Activated T-helper 17 cell treated with anti-CD3 and anti-CD28 coated beads, Interleukin-2, amount 50 U/mL, for 72 hours (primary cell): ENCODE measurements at places on chromosomes 16 and 17.
A peak's percentile ranks its signal among the peaks of the same experiment; 100 is the strongest.

DNA sequence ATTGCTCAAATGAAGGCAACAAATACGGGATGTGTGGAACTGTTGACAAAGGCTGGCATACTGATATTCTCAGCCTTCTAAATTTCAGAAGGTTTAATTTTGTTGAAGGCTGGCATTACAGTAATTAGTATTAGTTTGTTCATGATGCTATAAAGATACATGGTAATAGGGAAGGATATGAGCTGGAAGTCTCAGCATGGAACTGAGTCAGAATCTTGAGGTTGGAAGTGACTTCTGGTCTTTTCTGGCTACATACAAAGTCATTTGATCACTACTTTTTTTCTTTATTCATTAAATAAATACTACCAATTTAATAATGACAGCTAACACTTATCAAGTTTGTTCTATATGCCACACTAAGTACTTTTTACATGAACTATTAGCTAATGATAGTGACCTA is 22.6 kb downstream of the RABEP1 start:
- peak; percentile 34 for ATAC-seq

DNA sequence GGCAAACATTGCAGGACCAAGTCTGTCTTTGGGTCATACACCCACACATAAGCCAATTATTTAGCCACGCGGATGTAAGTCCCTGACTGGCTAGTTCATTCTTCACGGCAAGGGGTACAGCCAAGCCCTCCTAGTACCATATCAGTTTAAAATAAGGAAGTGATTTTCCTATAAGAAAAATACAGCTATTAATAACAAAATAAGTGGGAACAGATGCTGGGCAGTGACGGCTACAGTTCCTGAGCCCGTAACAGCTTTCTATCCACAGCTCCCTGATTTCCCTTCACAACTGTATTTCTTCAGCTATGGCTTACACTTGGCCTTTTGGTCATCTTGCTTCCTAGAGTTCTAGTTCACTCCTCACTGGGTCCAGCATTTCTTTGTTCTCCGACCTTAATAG is 542.4 kb upstream of the C16orf82 start:
- no peak for ATAC-seq

- ATAC-seq: no peak
Observed at GRCh38 chr16:66539623-66540469, 10.1 kb downstream of the TK2 start.

GRCh38 chr17:17893801-17894644 is 57.2 kb upstream of the SREBF1 start:
- no peak for ATAC-seq

DNA sequence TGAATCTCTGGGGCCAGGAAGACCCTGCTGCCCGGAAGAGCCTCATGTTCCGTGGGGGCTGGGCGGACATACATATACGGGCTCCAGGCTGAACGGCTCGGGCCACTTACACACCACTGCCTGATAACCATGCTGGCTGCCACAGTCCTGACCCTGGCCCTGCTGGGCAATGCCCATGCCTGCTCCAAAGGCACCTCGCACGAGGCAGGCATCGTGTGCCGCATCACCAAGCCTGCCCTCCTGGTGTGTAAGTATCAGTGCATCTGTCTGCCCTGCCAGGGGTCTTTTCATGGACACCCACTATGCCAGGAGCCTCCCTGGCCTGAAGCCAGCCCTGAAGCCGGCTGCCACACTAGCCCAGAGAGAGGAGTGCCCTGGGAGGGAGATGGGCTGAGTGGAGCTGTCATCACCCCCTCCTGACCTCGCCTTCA is at the start of gene CETP:
CETP (plus strand) TSS at position 100 of the 431 bp plus-strand sequence; CDS start at position 130, 30 bp downstream.
- ATAC-seq: no peak

DNA sequence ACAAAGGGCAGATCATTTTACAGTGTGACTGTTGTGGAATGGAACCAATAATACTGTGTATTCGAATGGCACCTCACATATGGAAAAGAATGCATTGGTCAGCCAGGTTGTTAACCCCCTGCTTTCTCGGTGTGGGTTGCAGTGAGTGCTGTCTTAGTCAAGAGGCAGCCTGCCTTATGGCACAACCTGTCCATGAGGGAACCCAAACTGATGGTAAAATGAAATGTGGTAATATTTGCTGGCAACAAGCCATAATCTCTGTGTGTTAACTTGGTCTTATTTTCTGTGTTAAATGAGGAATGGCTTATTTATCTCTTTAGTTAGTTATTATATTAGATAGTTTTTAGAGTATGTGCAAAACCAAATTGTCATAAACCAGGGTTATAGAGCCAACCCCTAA is 81.6 kb downstream of the TMC6 start:
- no peak for ATAC-seq

DNA sequence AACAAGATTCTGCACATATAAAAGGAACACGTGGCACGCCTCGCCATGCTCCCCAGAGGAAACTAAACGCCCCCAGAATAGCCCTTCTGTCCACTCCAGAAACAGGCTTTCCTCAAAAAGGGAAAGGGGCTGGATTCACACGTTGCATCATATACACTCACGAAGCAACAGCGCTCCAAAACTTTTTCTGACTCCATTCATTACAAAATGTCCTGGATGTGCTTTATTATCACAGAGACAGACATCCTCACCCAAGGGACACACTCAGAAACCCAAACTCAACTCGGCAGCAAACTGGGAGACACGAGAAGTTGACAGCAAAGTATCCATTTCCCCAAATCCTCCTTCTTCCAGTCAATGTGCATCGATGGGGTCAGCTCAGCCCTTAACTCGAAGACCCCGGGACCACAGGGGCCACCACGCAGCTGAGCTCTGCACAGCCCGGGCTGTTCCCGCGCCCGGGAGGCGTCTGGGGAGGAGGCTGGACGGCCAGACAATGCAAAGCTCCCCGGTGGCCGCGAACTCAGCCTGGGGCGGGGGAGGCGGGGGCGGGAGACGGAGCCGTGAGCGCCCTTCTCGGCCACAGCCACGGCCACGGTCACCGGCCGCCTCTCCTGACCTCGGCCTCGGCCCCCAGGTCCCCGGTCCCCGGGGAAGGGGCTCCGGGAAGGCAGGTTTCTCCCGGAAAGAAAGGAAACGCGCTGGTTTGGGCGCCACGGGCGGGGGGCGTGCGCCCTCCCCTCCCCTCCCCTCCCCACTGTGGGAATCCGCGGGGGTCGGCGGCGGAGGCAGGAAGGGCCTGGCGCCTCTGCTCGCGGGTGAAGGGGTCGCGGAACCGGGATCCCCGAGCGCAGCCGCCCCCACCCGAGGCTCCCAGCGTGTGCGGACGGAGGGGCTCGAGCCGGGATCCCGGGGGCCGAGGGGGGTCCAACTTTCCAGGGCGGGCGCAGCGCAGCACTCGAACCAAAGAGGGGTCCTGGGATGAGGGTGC is 1.2 kb downstream of the NXN start:
- no peak for ATAC-seq

DNA sequence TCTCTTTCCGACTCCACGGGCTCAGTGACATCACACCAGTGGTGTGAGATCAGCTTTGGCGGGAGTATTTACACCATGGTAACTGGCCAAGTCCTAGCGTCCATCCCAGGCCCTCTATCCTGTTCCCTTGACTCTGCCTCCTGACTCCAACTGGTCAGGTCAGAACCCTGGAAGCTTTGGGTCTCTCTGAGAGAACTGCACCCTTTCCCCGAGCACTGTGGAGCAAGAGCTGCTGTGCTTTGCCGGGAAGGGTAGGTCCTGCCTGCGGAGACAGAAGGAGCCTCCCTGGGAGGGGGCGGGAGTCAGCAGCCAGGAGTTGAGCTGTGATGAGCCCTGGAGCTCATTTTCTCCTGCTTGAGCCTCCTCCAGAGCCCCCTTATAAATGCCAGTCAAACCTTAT is 212.1 kb upstream of the TNRC6C start:
- ATAC-seq: no peak

DNA sequence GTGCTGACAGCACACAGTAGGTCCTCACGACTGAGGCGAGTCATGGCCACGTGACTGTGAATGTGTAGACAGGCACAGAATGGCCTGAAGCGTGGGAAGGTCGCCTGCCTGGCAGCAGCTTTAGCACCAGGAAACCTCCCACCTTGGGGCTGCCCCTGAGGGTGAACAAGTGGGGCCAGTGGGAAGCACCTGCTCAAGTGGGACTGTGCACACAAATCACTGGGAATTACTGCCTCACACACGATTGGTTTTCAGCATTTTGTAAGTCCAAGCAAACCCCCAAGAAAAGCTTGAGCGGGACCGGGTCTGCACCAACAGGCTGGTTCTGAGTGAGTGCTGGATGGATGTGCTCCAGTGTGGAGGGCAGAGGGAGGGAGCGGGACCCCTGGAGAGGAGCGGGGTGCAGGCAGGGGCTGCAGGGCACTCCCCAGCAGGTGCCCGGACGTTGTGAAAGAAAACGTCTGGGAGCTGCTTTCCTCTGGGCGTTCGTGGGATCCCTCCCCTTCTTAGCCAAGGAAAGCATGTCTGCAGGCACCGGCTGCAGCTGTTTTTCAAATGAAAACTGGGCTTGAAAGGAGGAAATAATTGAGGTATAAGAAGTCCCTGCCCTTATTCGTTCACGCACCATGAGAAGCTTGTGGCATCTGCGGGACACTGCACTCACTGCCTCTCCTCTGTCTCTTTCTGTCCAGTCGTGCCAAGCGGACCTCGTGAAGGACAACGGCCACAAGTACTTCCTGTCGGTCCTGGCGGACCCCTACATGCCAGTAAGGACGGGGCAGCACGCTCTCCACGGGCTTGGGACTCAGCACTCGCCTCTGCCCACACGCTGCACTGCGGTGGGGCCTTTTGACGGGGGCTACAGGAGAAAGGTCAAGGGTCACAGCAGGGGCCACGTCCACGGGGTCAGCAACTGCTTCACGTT is 111.7 kb upstream of the CHMP6 start:
- ATAC-seq: peak; percentile 14

- ATAC-seq: no peak
Observed at GRCh38 chr17:62816282-62816839, 8.2 kb upstream of the MARCHF10 start.

- ATAC-seq: no peak
Observed at GRCh38 chr16:15418206-15418605, 16.2 kb upstream of the BMERB1 start.

DNA sequence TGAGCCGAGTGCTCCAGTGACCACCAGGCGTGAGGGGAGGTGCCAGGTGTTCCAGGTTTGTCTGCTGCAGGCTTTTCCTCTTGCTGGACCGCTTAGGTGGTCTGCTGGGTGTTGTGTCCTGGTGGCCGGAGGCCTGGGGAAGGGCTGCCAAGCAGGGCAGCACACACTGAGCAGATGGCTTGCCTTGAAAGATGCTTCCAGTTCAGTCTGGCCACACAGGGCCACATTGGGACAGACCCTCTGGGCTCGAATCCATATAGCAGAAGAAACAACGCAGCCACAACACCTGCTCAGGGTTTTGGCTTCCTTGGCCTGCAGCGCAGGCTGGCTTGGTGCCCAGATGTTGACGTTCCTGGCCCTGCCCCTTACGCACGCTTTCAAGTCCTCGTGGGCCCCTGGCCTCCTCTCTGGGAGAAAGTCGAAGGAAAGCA is 24.8 kb downstream of the GINS2 start:
- no peak for ATAC-seq

- ATAC-seq: no peak
Observed at GRCh38 chr17:21089933-21090901, 36.5 kb upstream of the DHRS7B start.

DNA sequence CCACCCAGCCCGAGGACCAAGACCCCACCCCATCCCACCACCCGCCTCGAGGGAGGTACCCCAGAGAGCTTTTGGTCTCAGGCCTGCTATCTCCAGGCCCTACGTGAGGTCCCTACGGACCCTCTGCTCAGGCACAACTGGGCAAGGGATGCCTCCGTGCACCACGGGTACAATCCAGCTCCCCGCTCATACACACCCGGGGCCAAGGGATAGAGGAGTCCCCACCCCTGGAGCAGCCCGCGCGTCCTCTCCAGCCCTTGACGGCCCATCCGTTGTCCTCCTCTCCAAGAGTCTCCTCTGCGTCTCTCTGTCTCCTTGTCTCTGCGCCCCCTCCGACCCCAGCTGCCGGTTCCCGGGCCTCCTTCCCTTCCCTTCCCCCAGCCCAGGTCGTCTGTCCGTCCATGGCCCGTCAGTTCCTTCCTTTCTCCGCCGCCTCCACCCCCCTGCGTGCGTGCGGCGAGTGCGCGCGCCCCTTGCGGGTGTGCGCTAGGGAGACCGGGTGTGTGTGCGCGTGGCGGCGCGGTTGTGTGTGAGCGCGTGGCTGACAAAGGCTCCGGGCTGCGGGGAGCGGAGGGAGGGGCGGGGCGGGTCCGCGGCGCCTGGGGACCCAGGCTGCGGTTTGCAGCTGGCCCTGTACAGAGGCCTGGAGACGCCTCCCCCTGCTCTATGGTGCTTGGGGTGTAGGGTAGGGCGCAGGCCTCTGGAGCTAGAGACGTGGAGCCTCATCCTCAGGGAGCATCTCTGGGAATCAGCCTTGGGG is 930 bp downstream of the SPNS2 start:
- peak; percentile 19 for ATAC-seq

DNA sequence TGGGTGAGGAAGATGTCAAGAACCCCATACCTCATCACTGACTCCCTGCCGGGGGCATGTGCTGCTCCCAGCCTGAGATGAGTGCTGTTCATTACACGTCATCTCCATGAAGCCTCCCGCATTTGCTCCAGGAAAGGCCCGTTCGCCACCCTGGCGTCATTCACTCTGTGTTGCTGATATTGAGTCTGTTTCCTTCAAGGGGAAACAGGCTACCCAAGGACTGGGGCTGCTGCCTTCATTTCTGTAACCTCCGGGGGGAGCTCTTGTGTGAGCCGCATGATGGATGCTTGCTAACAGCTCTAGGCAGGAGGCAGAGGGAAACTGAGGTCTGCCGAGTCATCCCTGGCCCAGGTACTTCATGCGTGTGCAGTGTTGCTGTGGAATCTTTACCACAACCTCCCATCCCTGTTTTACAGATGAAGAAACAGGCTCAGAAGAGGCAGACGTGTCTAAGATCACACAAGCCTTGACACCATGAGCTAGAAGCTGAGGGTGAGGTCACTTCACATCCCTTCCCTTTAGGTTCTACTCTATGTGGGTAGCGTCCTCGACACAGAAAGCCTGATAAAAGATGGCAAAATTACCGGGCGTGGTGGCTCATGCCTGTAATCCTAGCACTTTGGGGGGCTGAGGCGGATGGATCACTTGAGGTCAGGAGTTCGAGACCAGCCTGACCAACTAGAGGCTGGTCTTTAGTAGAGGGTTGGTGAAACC is 3.5 kb upstream of the ARMC5 start:
- ATAC-seq: no peak

DNA sequence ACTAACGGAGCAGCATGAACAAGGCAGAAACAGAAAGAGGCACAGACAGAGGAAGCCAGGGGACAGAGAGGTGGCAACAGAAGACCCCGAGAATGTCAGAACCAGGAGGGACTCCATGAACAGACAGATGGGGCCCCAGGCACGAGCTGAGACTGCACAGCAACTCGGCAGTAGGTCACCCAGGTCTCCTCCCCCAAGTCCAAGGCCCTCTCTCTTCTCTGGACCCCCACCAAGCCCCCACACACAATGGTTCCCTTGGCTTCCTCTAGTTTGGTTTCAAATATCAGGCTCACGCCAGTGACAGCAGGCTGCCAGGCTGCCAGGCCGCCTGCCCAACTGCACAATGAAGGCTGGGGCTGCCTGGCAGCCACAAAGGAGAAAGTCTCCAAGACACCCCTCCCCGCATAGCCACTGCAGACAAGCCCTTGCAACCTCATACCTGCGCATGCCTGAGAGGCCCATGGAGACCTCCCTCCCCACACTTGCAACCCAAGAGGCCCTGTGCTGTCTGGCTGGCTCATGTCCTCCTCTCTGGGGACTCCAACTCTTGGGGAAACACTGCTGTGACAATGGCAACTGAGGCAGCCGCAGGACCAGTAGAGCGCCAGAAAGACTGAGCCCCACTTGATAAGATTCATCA is 54.8 kb downstream of the PIMREG start:
- no peak for ATAC-seq

- no peak for ATAC-seq
Observed at GRCh38 chr16:64823481-64824075, 298.3 kb downstream of the CDH11 start.
